ENCODE measurements at places on chromosomes 13 and 19.

DNA sequence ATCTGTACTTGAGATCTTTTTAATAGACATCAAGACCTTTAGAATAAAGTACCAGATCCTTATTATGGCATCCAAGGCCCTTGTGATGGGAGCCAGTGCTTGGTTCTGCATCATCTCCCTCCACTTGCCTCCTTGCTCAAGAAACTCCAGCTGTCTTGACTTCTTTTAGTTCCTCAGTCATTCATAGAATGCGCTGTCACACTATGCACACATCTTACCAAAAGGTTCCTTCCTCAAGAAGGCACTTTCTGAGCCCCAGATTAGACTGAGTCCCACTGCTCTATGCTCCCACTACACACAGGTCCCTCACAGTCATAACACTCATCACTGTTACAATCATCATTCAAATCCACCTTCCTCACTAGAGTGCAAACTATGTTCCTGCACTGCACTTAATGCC is 57.8 kb upstream of the ITM2B start:
- DNase-seq, result no peak

DNA sequence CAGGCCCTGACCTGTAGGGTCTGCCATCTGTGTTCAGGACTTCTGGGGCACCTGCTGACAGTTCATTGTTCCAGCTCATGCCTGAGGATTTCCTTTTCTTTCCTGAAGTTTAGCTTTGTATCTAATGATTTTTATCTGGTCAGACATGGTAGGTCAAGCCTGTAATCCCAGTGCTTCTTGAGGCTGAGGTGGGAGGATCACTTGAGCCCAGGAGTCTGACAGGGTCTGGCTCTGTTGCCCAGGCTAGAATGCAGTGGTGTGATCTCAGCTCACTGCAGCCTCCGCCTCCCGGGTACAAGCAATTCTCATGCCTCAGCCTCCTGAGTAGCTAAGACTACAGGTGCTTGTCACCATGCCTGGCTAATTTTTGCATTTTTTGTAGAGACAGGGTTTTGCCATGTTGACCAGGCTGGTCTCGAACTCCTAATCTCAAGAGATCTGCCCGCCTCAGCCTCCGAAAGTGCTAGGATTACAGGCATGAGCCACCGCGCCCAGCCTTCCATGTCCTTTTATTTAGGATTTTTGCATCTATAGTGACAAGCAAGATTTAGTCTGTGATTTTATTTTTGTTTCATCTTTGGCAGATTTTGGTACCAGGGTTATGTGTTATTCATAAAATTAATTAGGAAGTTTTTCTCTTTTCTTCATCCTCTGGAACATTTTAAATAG is 33.2 kb downstream of the CHST8 start:
- no peak for DNase-seq

GRCh38 chr19:28482221-28482620 is 730.7 kb downstream of the UQCRFS1 start:
- no peak for DNase-seq

DNA sequence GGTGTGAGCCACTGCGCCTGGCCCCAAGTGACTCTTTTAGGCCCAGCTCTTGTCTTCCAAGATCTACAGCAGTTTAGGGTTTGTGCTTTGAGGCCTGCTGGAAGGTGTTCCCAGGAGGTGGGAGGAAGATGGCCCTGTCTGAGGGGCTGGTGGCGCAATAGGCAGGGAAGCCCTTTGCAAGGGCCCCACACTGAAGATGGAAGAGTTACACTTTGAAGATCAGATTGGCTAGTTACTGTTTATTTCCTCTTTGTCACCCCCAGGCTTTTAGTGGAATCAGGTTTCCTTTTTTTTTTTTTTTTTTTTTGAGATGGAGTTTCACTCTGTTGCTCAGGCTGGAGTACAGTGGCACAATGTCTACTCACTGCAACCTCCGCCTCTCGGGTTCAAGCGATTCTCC is 1.9 kb upstream of the RABAC1 start:
- DNase-seq, result no peak

Measured in hematopoietic multipotent progenitor cell (in vitro differentiated cells).